ENCODE measurements at places on chromosomes 3 and 15.
A peak's percentile ranks its signal among the peaks of the same experiment; 100 is the strongest.

DNA sequence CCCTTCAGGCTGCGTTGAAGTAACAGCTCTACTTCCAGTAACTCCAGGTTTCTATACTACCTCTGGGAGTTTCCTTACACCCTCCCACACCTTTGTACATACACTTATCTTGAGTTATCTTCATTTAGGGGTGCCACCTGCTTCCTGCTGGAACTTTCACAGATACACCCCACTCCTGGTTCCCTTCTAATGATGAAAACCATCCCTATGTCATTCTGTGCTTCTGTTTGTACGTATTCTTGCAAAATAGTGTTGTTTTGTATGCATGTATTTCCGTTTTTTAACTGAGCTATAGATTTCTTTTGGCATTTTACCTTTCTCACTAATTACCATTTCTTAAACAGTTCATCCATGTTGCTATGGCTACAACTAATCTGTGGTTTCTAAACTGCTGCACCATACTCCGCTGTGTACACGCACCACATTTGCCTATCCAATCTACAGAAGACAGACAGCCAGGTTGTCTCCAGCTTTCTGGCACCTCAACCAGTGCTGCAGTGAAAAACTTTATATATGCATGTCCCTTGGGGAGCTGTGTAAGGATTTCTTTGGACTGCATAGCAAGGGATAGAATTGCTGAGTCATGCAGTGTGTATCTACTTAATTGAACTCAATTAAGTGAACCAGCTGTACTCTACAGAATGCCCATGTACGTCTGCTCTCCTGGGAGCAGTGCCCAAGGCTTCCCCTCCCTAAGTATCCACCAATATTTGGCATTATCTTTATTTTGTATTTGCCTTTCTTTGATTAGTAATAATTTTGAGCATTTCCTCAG, 61.4 kb upstream of the ST8SIA2 start:
- no peak for DNase-seq

DNA sequence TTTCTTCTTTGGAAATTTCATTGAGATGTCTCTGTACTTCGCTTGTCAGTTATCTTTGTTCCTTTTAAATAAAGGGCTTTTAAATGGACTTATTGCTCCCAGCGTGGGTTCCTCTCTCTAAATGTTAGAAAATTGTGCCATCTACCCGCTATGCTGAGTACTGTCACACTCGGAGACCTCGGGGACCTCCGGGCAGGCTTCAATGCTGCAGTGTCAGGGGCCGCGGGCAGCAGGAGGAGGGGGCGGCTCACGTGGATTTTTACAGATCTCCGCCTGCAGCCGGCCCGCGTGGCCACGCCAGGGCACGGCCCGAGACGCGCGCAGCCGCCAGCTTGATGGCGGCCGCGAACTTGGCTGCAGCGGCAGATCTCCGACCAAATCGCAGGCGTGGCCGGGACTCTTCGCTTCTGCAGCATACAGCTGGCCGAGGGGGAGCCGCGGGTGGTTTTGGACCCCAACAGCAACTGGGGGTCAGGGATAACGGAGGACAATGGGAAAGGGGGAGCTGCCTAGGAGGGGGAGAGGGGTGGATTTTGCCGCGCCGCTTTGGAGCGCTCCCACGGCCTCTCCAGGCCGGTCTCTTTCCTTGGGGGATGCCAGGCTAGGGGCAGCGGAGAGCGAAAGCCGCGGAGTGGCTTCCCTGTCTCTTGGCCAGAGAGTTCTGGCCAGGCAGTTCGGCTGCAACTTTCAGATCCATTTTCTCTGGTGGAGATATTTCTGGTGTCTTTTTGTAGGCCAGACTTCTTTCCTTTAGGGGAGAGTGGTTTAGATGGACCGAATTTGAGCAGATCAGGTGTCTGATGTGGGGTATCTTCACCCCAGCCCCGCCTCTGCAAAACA, 15.3 kb downstream of the NR2F2 start:
- DNase-seq = no peak

DNA sequence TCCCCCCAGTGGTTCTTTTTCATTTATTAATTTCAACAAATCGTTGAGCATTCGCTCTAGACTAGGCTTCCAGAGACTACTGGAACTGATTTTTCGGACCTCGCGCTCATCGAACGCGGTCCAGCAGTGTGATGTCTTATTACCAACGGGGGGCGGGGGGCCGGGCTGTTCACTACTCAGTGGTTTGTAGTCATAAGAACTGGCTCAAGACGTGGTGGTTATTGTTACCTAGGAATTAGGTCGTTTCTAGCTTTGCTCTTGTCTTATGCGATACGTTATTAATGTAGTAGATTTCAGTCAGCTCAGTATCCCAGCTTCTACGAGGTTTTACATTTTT, 858 bp downstream of the RBM5 start:
- DNase-seq = no peak

- DNase-seq = peak; percentile 46
Observed at GRCh38 chr3:50591196-50591741, 20.3 kb downstream of the CISH start.

DNA sequence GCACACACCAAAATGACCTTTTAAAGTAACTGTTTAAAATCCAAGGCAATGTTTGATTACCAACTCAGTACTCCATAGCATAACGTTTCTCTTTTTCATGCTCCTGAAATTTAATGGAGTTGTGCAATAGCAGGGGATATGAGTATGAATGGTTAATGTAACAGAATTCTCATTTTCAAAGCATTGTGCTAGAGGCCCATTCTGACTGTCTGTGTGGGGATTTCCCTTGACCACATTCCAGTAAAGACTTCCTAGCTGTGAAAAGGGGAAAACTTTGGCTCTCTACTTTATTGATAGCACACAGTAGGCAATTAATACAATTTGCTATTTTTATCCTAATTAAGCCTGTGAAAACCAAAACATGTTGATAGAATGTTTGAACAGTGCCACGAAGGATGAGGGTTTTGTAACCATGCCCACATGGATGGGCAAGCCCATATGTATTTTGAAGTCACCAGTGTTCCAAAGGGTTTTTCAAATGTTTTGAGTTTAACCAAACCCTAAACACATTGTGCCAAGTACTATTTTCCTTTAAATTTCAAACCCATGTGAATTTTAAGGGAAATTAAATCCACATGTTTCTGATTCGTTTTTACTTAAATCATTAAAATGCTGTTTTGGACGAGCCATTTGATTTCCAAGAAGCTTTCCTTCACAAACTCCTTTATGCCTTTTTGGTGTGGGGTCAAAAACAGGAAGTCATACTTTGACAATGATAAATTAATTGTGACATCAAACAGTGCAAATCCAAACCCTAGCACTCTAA, 261.2 kb downstream of the SHOX2 start:
- DNase-seq = no peak

GRCh38 chr15:60223176-60223575, 174.6 kb downstream of the ANXA2 start:
- no peak for DNase-seq

- DNase-seq = no peak
Observed at GRCh38 chr3:12707449-12707848, 43.5 kb upstream of the RAF1 start.

GRCh38 chr3:177451864-177452830, 254.9 kb upstream of the TBL1XR1 start:
- no peak for DNase-seq

DNA sequence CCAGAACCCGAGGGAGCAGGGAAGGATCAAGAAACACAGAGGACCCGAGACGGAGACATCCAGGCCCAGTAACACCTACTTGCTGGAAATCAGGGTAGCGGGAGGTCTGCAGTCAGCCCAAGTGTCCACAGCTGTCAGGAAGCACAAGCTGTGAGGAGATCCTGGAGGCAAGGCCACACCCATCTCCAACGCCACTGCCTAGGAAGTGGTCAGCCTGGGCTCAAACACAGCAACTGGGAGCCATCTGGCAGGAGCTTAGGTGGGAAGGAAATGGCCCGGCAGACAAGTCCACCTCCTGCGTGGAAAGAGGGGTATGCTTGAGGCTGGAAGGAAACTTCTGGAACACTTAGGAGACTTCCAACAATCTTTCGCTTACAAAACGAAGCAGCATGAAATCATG, 407.1 kb downstream of the VPS13C start:
- DNase-seq = no peak

GRCh38 chr3:69016901-69017300, 3.4 kb upstream of the EOGT start:
- no peak for DNase-seq

GRCh38 chr15:90873998-90874605, 5.7 kb downstream of the FURIN start:
- no peak for DNase-seq

GRCh38 chr3:101243285-101244211, 76.8 kb downstream of the IMPG2 start:
- DNase-seq = no peak

DNA sequence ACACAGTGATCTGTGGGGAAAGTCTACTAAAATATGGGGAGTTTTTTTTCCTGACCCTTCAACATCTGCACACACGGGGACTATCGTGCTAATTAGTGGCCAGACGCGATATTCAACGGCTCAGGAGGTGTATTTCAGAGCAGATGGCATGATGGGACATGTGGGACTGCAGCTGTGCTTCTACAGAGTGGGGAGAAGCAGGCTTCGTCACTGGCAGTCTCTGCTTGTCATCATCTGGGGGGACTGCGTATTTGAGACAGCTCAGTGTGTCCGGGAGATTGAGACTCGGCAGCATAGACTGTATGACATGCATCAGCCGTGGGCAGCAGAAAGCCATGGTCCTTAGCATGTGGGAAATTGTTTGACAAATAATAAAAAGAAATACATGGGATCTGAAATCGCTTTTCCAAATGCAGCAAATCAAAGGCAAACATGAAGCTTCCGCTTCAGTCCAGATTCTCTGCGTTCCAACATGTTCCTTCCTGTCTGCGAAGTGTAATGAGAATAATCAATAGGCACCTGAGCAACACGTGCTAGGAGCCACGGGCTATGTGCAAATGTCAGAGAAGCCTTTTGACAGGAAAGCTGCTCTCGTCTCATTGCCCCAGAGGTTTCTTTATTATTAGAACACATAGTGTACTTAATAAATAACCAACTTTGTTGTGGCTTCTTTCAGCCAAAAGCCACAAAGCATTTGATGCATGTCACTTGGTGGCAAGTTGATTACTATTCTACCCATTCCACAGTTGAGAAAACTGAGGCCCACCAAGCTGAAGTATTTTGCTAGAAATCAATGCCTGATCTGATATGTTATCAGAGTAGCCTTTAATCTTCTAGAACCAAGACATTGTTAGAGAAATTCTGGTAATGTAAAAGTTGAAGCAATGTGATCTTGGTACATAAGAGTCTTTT, 276.3 kb downstream of the RYR3 start:
- no peak for DNase-seq

DNA sequence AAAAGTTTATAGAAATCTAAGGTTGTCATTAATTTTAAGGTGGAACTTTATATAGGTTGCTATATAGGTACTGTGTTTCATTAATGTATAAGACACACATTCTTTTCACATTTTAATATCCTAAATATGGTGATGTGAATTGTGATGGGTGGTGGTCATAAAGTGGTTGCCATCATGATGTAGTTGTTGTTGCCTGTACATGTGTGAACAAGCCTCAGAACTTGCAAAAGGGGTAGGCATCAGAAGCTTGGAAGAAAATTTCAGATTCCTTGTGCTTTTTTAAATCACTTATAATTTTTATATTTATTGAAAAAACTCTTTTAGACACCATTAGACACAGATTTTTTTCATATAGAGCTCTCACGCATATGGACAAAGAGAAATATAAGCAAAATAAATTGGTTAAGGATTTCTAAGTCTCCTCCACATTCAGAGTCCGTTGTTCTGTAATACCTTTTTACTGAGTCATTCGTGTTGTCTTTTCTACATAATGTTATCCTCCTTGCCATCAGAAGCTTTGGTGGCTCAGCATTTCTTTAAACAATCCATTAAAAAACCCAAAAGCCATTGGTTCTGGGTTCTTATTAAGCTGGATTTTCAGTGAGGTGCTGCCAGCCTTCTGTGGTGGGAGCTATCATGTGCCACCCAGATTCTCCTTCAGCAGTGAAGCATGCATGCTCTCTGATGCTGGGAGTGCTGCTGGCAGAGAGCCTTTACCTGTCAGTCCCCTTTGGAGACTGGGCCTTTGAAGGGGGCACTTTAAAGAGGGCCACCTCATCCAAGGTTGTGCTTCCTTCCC, 140.4 kb upstream of the GALNT15 start:
- DNase-seq = no peak

- no peak for DNase-seq
Observed at GRCh38 chr3:134441821-134442220, 44.0 kb downstream of the ANAPC13 start.

DNA sequence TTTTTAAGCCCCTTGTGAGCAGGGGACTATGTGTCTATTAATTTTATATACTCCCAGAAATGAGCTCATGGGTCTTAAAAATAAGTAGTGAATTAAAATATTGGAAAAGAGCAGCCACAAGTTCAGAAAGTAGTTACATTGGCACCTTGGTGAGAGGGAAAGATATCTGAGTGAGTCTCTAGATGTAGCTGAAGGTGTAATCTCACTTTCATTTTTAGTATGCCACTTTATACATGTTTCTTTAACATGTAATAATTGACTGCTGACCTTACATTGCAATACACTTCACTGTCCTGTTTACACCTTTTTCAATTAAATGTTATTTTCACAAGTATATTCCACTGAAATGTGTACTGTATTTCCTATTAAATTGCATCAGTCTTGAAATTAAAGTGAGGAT, 12.1 kb upstream of the PAK6 start:
- DNase-seq = no peak

GRCh38 chr3:115071601-115072000, 75.5 kb downstream of the ZBTB20 start:
- no peak for DNase-seq

Data from stimulated activated naive CD8-positive, alpha-beta T cell treated with anti-CD3 and anti-CD28 coated beads, Interleukin-15, Interleukin-2, amounts not matched to agents 100 U/mL and 50 U/mL, for 24 hours (primary cell).